ENCODE measurements at places on chromosomes 16 and 17.

DNA sequence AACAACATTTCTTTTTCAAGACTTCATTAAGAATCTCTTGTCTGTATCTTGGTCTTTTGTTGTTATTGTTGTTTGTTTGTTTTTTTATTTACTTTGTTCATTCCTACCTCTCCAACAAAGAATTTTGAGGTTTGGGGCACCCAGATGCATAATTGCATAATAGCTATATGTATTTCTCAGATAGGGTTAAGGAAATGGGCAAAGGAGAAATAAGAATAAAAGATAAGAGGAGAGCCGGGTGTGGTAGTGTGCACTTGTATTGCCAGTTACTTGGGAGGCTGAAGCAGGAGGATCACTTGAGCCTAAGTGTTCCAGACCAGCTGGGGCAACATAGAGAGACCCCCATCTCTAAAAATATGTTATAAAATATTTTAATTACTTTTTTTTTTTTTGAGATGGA is 30.5 kb downstream of the CDH1 start:
- DNase-seq: no peak

- no peak for DNase-seq
Observed at GRCh38 chr17:44255915-44256314, 12.0 kb downstream of the SLC4A1 start.

DNA sequence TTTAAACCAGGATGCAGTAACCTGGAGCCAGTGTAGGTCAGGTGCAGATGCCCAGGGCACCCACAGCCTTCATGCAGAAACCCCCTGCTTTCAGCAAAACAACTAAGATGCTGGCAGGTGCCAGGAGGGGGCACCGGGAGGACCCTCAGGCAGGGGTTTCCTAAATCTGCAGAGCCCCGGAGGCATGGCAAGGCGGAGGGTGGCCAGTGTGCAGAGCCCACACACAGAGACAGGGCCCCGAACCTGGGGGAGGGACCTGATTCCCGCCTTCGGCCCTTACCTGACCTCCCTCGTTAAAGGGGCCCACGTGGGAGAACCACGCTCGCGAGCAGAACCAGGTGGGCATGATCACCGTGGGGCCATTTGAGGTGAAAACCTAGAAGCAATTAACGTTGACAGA is 114.0 kb upstream of the METRNL start:
- no peak for DNase-seq

DNA sequence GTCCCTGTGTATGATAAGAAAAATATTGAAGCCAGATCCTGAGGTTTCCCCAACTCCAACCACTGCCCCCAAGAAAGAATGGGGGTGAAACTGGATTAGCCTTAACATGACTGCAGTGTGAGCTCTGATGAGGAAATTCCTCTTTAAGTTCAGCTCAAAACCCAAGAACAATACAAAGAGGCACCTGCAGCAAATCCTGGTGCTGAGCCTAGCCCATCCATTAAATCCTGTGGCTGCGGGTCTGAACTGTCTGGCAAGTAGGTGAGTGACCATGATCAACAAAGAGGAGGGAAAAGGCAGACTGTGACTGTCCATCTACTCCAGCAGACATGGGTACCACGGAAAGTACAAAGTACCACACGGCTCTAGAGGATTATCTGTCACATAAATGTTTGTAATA is 64.2 kb downstream of the CREBBP start:
- no peak for DNase-seq

DNA sequence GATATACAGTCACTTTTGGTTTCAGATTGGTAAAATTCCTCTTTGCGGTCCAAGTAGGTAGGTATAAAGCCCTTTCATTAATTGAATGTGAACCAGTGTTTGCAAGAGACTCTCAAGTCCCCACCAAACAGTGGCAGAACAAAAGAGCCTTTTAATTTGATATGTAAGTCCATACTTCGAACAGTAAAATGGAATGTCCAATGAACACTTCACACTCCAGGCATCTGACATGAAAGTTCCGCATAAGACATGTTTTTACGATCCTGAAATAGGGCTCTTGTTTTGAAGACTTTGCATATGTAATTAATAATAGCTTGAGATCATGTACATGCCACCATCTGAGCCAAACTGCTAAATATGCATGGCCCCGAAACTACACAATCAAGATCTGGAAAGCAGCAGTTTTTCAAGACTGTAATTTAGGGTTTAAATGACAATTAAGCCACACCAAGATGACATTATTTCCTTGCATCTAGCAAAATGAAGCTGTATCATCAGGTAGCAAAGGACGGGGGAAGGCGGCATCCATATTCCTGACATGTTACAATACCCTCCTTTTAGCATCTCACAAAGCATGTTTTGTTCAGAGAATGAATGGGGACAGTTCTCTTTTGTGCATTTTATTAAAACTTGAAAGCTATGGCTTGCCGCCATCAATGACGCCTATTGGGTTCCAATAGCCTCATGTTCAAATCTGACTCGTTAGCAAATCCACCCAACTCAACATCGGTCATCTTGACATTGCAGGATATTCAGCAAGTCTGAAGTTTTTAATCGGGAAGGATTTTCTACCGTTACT is 39.4 kb downstream of the LITAF start:
- DNase-seq: no peak

DNA sequence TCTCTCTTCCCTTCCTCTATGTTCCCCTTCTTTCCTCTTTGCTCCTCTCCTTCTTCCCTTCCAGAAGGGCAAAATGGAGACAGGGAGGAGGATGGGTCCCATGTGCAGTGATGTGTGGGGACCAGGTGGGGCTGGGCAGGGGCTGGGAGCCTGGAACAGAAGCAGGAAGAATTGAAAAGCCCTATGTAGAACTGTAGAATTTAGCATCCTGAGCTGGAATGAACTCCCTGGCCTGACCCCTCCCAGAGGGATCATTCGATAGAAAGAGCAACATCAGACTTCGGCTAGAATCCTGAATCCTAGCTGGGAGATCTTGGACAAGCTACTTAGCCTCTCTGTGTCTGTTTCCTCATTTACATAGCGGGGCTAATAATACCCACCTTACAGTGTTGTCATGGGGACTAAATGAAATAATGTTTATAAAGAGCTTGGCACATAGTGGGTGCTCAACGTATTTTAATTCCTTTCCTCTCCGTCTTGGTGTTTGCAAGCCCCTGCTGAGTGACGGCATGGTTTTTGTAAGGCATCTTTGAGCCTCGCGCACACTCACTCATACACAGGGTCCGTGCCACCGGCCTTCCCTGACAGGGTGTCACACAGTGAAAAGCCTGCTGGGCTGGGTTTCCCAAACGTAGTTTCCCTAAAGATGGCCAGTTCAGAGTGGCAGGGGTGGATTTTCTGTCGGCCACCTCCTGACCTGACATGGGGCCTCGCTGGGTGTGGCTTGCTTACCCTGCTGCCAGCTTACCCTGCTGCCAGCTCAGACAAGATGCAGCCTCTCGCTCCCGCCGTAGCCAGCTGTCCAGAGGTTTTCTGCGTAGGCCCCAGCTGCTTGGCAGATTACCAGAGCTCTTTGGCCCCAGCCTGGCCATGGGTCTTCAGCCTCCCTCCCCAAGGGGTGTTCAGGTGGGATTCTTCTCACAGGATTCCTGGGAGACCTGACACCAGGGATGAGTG is 6.1 kb upstream of the ARHGAP23 start:
- no peak for DNase-seq

DNA sequence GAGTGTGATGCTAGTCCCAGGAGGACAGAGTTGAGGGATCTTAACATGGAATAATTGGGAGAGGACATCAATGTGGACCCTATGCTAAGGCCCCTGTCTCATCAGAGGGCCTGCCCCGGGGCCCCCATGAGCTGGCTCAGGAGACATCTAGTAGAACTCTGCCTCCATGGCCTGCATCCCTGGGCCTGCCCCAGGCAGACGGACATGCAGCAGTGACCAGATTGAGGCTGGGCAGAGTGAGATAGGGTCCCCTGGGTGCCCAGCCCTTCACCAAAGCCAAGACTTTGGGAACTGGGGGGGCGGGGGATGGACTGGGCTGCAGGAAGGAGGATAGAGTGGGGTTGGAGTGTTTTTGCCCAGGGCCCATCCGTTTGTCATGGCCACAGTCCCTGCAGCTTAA is 115.2 kb downstream of the CCDC182 start:
- DNase-seq: no peak

DNA sequence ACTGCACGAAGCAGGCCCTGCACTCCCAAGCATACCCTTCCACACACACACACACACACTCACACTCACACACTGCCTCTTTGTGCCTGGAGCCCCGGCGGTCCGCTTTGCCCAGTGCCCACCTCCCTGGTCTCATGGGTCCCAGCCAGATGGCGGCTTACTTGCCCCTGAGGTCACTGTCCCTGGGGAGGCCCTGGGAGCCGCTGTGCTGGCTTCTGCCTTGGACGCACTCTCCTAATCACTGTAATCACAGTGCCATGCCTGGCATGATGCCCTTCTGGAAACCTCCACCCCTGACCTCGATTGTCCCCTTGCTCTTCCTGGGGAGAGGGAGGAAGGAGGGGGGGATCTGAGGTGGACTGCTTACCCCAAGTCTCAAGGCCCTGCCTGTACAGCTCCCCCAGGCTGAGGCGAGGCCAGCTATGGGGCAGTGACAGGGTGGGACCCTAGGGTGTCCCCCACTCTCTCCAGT is 36.0 kb downstream of the ARHGAP23 start:
- DNase-seq: no peak

GRCh38 chr16:77868478-77868877 is 80.1 kb downstream of the VAT1L start:
- no peak for DNase-seq

DNA sequence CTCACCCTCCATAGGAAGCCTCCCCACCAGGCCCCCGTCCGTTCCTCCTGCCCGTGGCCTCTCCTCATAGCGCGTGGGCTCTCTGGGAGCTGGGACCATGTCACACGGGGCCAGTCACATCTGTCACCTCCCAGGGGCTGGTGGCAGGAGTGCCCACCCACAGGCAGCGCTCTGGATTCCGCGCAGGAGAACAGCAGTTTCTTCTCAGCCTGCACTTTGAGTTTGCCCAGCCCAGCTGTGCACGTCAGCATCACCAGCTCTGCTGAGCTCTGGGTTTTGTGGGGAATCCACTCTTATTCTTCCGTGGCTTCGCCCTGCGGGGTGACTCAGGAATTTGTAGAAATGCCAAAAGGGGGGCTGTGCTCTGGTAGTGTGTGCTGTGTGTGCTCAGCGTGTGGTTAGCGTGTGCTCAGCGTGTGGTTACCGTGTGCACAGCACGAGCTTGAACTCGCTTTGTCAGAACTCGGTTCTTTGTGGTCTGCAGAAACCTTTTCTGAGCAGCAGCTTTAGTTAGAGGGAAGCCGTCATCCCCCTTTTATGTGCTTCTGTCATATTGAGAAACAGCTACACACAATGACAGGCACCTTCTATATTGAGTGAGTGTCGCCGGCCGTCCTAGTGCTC is 3.2 kb downstream of the ACSF3 start:
- no peak for DNase-seq

DNA sequence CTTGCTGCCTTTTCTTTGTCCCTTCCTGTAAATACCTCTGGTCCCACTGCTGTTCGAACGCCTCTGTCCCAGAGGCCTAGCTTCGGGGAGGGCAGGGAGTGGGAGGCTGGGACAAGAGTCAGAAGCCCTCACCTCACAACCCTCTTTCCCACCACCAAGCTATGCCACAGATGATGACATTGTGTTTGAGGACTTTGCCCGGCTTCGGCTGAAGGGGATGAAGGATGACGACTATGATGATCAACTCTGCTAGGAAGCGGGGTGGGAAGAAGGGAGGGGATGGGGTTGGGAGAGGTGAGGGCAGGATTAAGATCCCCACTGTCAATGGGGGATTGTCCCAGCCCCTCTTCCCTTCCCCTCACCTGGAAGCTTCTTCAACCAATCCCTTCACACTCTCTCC is 10.4 kb downstream of the ARRB2 start:
- DNase-seq: no peak

- peak; percentile 14 for DNase-seq
Observed at GRCh38 chr16:78796221-78796866, 696.9 kb downstream of the WWOX start.

DNA sequence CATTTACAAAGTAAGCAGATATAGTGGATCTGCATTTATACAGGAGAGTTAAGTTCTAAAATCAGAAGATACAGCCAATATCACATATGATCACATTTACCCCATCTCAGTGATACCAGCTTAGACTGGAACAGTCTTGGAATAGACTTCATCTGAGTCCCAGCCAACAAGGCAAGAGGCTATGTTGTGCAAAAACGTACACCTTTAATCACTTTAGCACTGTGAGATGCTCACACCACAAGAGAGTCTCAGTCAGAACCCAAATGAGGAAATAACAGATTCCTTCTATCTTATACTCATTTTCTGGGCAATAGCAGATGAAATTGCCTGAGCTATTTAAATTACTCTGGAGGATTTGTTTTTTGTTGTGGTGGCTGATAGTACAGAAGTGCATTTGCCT is 145.6 kb downstream of the ANKFN1 start:
- DNase-seq: no peak

DNA sequence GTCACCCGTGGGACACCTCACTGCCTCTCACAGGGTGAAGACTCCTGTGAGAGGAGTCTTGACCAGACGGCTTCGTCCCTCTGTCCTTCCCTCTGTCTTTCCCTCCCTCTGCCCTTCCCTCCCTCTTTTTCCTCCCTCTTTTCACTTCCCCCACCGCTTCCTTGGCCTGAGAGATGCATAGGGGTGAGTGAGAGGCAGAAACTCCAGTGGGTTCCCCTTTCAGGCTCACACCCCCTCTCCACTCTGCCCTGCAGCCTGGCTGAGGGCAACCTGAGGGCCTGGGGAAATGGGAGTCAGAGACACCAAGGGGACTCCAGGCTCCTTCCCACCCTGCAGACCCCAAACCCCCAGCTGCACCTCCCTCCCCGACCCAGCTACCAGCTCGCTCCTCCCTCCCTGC is 14.6 kb upstream of the KRT17 start:
- no peak for DNase-seq

- no peak for DNase-seq
Observed at GRCh38 chr17:48429638-48430586, at the start of gene SKAP1. SKAP1 (minus strand) TSS chr17:48430214.

GRCh38 chr17:47315451-47316266 is 8.1 kb upstream of the EFCAB13 start:
- DNase-seq: peak; percentile 26

GRCh38 chr17:27873746-27874145 is 19.4 kb downstream of the LYRM9 start:
- DNase-seq: peak; percentile 52

GRCh38 chr17:42405963-42406495 is 17.0 kb downstream of the CAVIN1 start:
- DNase-seq: peak; percentile 28
